ENCODE measurements at places on chromosomes 12 and 14.

DNA sequence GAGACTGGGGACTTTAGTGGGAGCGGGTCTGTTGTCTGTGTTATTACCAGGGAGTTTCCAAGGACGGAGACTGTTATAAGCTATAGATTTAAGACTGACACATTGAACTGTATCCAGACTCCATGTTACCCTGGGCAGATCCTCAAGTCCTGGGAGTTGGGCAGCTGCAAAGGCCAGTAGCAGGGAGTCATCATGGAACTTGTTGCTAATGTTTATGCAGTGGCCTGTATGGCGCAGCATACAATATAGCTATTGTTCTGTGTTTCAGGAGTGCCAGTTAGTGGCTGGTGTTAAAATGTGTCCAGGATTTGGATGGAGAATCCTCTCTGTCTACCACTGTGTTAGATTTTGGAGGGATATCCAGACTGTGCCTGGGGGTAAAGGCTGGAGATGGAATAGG, 31.7 kb downstream of the SMOC1 start:
- no peak for DNase-seq

- no peak for DNase-seq
Measured at GRCh38 chr14:23464700-23465099, 4.8 kb upstream of the NGDN start.

DNA sequence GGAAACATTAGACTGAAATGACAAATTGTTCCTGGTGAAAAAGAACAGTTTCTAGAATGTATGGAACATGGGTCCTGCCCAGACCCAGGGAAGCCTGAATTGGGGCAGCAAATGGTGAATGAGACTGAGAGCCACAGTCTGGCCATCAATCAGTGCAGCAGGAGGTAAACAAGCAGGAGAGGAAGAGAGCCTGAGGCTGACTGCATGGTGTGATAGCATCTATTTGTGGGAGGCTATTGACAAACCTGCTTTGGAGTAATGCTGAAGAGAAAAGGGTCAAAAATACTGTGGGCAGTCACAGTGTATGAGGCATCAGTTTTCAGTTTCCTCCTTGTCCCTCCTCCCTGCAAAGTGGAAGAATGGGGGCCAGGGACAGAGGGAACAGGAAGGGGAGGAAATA, 136.8 kb downstream of the ANKS1B start:
- DNase-seq, result no peak

- DNase-seq, result no peak
Measured at GRCh38 chr14:103393676-103394626, 8.7 kb downstream of the MARK3 start.

- no peak for DNase-seq
Measured at GRCh38 chr12:106831699-106832098, 57.2 kb downstream of the RIC8B start.

GRCh38 chr12:84329938-84330337, 582.7 kb downstream of the SLC6A15 start:
- DNase-seq, result no peak

- DNase-seq, result no peak
Measured at GRCh38 chr14:68663385-68664076, 129.3 kb downstream of the ZFP36L1 start.

DNA sequence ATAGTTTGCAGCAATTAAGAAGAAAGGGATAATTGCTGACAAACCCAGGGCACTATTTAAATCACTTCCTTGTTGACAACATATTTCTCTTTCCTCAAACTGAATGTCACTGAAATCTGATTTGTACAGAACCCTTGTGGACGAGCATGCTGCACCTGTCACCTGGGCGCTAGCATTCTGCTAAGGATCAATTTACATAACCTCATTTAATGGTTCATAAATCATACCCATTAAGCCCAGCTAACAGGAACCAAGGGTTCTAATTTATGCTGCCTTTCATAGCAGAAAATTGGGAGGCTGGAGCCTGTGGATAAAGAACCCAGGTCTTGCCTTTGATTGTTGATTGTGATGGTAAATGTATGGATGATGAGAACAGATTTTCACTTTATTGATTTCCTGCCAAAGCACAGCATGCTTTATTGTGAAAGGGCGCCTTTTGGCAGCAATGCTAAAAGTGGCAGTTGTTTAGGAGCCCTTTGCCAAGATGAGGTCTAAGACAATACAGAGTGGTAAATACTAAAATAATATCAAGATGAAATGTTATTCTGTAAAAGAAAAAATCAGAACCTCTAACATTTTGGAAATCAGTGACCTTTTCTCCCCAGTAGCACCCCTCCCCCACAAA, 95.4 kb downstream of the NKX2-1 start:
- DNase-seq, result no peak

GRCh38 chr14:63045612-63046320, 508 bp upstream of the KCNH5 start:
- DNase-seq, result no peak

DNA sequence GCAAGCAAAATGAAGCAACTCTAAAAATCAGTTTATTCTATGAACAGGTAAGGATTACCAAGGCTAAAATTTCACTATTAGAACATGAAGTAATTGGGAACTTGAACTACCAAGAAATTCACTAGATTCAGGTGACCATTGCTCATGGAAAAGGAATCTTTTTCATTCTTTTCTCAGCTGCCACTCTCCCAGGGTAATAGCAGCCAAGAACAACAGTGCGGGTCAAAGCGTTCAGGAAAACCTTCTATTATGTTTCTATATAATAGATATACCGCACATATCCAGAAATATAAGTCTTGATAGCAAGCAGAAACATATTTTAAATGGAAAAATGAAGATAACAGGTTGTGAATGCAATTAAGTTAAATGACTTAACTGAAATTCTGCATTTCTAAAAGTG, 125.6 kb downstream of the NELL2 start:
- no peak for DNase-seq

- no peak for DNase-seq
Measured at GRCh38 chr12:110888256-110888991, 32.0 kb downstream of the MYL2 start.

DNA sequence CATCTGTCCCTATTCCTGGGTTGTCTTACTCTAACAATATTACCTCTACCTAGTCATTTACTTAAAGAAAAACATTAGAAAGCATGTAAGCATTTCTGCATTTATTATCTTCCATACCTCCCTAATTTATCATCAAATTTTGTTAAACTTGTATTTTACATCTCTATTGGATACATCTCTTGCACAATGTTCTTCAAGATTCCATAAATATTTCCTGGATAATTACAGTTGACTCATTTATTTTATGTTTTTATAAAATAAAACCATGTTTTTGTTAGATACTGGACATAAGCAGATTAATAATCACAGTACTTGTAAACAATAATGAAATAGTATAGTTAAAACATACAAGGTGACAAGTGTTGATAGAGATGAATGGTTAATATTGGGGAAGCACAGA, 209.0 kb downstream of the TMTC3 start:
- DNase-seq, result no peak

DNA sequence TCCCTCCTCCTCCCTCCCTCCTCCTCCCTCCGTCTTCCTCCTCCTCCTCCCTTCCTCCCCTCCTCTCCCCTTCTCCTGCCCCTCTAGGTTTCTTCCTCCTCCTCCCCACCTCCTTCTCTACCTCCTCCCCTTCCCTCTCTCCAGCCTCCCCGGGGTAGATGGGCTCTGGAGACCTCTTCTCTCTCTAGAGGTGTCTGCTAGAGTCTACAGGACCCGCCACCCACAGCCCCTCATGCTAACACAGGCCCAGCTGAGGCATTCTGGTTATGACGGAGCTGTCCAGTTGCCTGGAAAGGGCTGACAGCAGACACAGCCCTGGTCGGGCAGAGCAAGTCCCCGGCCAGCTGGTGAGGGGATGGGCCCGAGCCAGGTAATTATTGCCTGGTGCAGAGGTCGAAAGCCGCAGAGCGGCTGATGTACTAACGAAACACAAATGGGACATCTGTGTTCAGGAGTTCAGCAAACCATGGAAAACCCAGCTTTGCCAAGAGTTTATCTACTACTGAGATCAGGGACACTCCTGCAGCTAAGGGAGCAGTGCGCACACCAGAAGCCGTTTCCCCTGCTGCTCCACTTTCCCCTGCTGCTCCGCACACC, 96.2 kb downstream of the PAPOLA start:
- no peak for DNase-seq

- no peak for DNase-seq
Measured at GRCh38 chr12:31860401-31860800, 98.8 kb upstream of the RESF1 start.

GRCh38 chr12:28032811-28033537, 60.4 kb upstream of the PTHLH start:
- no peak for DNase-seq

DNA sequence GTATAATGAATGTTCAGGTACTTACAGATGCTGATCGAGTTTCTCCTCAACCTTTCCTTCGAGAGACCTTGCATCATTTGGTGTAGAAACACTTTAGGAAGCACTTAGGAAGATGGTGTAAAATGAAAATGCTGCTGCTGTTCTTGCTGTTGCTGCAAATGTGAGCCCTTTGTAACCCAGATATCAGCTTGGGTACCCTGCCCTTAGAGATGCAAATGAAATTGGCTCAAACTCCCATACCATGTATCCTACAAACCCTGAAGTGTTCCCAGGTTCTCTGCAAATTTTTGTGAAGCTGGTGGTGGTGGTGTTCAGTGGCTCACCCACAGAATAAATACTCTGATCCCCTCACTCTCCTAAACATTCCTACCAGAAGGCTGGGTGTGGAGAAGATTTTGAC, 130.8 kb downstream of the SLC25A47 start:
- DNase-seq, result no peak

DNA sequence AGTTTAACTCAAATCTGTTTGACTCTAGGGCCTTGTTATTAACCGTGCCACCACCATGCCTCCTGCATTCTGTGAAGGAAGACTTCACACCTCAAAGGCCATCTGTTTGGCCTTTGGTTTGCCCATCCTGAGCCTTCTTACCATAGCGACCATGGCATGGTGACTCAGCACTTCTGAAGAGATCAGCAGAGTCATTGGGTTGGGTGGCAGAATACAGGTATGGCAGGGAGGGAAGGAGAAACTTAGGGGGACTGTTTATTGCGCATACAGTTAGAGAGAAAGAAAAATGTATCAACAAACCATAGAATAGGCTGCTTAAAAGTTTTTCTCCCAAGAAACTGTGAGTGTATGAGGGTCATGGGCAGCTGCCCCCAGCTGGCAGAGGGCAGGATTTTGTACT, 49.2 kb downstream of the DAD1 start:
- DNase-seq, result no peak

DNA sequence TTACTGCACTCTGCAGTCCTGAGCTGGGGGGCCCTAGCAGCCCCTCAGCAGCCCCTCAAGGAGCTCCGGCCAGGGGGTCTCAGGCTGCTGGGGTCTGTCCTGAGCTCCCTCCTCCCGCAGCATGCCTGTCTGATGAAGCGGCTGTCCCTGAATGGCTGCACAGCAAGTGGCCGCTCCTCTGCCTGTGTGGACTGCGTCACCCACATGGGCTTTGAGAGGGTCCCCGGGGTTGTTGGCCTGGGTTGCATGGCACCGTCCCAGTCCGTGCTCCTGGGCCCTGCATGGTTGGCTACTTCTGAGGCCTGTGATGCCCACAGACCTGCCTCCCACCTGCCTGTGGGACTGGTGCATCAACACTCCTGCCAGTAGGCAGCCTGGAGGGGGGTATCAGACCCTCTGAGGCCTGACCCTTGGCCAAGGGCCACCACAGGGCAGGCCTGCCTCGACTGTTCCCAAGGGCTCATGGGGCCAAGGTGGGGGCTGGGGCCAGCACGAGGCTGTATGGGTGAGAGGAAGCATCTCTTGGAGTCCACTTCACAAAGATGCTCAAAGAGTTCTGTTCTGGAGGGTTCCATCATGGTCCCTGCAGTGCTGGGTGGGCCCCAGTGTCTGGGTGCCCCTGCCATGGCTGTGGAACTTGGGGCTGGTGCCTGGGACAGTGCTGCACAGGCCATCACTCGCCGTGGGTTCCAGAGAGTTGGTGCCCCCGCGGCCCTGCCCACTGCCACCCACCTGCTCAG, 12.2 kb downstream of the CEP170B start:
- no peak for DNase-seq

GRCh38 chr12:120138366-120138765, 21.8 kb upstream of the RAB35 start:
- DNase-seq, result no peak

Measured in esophagus squamous epithelium (tissue), 5 donors.